ENCODE measurements at places on chromosomes 16 and 17.

DNA sequence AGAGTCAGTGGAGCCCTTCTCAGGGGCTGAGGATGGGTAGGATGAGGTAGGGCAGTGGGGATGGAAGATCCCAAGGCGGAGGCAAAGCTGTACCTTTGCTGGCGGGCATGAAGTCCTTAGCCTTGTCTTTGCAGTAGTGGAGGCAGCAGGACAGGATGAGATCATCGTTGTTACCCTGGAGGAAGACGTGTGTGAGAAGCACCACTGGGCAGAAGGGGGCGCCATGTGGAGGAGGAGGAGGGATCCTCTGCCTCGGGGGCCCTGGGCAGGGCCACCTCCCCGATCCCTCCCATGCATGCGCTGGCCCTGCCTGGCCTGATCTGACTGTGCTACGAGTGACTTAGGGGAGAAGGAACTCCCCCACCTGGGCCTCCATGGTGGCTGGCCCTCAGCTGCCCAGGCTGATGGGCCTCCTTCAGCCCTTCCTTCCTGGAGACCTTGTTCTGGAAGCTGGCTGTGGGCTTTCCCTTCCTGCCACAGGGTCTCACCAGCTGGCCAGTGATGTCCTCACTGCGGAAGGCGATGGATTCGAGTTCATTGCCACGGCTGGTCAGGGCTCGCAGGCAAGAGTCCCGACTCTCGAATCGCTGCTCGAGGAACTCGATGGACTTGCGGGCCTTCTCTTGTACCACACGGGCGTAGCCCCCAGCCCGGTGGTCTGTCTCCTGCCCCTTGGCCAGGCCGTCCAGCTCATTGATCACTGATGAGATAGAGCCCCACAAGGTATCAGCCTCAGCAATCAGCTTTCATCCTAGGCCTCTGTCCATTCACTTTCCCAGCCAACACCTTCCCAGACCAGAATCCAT is 10.3 kb downstream of the HIC1 start:
- DNase-seq: no peak

DNA sequence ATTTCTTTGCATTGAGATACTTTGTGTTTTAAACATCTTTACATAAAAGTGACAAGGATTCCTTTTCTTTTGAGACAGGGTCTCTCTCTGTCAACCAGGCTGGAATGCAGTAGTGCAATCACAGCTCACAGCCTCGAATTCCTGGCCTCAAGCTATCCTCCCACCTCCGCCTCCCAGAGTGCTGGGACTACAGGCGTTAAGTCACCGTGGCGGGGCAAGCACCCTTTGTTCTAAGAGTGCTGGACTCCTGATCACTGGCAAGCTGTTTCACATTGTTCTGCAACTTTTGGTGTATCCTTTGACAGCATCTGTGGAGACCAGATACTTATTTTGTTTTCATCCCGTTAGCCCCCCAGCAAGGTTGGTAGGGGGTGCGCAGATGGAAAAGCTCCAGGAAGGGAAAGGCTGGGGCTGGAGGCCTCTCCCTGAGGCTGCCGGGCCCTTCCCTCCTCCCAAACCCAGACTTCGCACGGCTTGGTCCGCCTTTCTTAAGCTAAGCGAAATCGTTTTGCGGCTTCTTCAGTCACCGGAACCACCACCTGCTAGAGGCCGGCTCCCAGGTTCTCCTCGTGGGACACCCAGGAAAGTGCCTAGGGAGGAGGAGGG is 1.1 kb downstream of the ST6GALNAC2 start:
- DNase-seq: no peak

DNA sequence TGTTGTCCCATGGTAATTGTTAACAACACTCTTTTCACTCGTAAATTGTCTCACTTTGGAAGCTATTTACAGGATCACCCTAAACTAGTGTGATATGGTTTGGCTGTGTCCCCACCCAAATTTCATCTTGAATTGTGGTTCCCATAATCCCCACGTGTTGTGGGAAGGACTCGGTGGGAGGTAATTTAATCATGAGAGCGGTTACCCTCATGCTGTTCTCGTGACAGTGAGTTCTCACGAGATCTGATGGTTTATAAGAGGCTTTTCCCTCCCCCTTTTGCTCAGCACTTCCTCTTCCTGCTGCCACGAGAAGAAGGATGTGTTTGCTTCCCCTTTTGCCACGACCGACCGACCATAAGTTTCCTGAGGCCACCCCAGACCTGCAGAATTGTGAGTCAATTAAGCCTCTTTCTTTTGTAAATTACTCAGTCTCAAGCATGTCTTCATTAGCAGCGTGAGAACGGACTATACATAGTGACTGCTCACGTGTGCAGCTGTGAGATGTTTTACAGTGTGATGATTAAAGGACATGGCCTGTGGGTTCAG is 34.4 kb downstream of the DNAH3 start:
- DNase-seq: no peak

DNA sequence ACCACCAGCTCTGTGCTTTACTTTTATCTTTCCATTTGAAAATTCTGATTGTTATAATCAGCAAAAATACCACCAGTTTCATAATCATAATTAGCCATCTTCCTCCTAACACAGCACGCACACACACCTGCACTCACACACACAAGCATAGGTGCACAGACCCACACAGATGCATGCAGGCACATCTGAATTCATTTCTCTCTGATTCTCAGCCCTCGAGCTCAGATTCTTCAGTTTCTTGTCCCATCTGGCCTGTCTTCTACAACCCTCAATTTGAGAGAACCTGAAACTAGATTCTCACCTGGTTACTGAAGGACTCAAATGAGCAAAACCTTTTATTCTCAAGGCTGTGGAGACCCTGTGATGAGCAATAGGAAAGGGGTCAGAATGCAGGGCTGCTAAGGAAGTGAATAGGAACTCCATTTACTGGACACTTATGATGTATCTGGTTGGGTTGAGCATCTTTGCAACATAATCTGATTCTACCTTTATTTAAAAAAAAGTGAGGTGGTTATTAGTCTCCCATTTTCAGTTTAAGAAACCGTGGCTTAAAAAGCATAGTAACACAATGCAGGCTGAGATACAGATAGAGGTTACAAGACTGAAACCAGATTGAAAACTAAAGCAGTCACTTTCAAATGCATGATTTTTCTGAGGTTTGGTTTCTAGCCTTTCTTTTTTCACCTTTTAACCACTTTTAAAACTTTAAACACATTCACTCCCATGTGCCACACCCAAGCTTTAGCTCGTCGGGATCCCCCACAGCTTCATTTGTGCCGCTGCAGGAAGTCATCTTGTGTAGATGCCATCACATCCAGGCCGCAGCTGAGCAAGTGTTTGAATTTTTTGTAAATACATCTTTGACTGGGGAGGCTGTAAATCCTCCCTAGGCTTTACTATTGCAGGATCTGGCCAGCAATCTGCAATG is 9.4 kb downstream of the KRT33A start:
- no peak for DNase-seq

DNA sequence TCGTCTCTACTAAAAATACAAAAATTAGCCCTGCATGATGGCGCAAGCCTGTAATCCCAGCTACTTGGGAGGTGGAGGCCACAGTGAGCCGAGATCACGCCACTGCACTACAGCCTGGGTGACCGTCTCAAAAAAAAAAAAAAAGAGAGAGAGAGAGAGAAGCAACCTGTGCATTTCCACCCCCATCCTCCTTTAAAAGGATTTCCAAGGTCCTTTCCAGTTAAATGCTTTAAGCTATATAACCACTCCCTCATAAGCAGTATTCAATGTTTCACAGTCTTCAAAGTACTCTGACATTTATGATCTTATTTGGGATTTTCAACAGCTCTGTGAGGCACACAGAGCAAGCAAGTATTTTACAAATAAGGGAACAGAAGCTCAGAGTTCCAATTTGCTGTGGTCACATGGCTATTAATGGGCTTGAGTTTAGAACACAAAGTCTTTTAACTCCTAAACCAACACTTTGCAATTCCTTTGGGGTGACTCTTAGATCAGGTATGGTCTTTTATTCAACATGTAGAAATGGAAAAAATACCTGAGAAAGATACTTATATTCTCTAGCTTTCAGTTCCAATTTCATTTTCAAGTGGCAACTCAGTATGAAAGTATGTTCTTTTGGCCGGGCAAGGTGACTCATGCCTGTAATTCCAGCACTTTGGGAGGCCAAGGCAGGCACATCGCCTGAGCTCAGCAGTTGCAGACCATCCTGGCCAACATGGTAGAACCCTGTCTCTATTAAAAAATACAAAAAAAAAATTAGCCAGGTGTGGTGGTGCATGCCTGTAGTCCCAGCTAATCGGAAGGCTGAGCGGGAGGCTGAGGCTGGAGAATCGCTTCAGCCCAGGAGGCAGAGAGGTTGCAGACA is 31.3 kb downstream of the SPOP start:
- no peak for DNase-seq

DNA sequence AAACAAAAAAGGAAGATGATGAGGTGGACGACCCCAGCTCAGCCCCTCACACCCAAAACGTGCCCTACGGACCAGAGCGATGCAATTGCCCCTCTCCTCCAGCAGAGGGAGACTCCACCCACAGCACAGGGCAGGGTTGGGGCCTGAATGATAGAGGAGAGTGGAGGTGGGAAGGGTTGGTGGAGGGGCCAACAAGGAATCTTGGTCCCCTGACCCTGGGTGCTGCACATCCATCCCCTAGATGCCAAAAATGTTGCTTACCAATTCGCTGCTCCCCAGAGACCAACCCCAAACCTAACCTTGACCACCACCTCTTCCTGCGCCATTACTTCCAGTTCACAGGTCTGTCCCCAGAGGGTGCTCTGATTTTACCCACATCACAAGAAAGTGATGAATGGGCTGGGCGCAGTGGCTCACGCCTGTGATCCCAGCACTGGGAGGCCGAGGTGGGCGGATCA is 12.9 kb downstream of the P2RX5 start:
- DNase-seq: no peak

GRCh38 chr16:19755268-19755667 is 37.2 kb downstream of the IQCK start:
- no peak for DNase-seq

DNA sequence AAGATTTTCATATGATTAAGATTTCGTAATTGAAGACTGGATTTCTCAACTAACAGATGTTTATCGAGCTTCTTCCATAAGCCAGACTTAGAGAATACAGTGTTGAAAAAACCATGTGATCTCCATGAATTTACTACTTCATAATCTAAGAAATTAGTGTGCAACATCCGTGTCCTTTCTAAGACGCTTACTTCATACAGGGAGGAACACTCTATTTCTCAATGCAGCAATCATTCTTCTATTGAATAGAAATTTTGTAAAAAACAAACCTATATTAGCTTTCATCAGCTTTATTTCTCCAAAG is 946.3 kb downstream of the KCNJ2 start:
- DNase-seq: no peak

GRCh38 chr16:12319428-12320035 is 343.0 kb downstream of the SNX29 start:
- DNase-seq: no peak

DNA sequence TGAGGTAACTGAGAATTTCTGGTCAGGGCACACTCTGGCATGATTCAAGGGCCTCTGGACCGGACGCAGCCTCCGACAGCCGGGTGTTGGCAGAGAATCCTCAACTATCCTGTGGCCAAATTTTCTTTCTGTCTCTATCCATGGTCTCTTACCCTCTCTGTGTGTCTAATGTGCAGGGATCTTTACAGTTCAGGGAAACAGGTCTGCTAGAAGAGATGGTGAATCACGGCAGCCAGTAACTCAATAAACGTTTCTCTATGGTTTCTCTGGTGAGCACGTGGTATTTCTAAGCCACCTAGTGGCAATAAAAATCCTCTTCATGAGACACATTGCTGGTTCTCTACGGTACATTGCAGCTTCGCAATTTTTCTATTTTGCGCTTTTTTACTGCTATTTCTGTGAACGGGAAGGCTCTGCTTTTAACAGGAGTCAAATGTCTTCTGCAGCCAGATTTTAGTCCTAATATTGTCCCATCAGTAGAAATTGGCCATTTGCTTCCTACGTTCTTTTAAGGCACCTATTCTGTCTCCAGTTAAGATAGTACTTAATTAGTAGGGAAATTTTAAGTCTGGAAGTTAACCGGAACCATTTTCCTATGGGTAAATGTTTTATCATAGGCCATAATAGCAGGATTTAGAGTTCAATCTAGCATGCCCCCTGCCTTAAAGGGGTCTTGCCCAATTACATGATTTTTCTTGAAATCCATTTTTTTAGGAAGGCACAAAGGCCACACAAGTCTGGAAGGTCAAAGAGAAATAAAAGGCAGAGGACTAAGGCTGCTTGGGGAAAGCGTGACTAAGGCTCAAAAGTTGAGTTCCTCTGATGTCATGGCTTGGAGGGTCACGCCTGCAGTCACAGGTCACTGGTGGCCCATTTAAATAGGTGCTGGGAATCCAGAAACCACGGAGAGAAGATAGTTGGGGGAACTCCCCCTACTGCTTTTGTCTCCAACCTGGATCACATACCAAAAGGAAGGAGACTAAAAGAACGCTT is 31.5 kb downstream of the QPRT start:
- no peak for DNase-seq

GRCh38 chr16:9703731-9704130 is 478.5 kb downstream of the GRIN2A start:
- no peak for DNase-seq

DNA sequence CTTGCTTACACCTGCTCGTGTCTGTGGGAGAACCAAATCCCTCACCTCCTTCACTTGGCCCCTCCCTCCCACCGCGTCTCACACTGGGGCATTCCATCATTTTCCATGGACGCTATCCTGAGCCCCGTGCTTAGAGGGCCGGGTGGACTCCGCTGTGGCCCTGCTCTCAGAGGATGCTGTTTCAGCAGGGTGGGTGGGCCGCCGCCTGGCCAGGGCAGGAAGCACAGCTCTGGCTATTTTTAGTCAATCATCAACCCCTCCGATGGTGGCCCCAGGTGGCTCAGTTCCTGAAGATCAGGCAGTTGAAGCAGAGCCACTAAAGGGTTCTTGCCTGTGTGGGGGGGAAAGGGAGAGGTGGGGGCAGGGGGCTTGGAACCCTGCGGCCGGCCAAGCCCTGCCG is 230.3 kb downstream of the ENGASE start:
- DNase-seq: no peak

- DNase-seq: no peak
Measured at GRCh38 chr17:7186241-7186640, 7.1 kb upstream of the ASGR1 start.

DNA sequence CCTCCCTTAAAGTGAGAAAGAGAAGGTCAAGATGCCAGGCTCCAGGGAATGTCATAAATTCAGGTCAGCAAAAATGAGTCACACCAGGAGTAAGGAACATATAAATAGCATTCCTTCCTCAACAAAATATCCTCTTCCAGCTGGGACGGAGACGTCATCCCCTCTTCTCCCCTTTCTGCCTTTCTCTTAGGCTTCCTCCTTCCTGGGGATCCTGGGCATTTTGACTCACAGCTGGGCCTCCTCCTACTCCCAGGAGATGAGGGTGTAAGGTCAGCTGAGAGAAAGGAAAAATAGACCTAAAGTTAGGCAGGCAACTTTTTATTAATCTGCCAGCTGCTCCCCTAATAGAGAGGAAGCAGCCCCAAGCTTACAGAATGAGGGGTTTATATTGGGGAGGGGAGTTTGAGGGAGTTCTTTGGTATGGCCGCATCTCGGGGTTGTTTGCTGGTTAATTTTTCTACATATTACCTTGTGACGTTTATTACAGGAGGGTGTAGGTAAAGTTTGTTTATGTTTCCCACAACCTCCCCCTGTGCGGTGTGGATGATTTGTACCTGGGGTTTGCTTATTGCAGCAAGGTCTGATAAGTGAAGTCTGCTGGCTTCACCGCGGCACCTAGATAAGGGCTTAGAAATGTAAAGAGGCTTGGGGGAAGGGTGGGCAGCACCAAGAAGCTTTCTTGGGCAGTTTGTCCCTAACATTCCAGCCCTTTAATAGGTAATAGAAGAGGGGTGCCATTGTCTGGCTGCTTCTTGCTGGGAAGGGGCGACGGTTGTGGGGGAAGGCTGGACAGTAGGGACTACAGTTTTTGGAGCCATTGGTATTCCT is 7.1 kb upstream of the ZNF747 start:
- no peak for DNase-seq

- no peak for DNase-seq
Measured at GRCh38 chr16:23922406-23922805, 86.6 kb downstream of the PRKCB start.

All from activated CD4-positive, CD25-positive, alpha-beta regulatory T cell treated with anti-CD3 and anti-CD28 coated beads, Interleukin-2, amount 50 U/mL, for 16 hours (primary cell).